ENCODE measurements at places on chromosomes 3 and 15.

GRCh38 chr3:47782446-47783308 lies 984 bp upstream of the SMARCC1 start:
- no peak for DNase-seq

GRCh38 chr15:84973492-84974460 lies 7.9 kb upstream of the PDE8A start:
- no peak for DNase-seq

DNA sequence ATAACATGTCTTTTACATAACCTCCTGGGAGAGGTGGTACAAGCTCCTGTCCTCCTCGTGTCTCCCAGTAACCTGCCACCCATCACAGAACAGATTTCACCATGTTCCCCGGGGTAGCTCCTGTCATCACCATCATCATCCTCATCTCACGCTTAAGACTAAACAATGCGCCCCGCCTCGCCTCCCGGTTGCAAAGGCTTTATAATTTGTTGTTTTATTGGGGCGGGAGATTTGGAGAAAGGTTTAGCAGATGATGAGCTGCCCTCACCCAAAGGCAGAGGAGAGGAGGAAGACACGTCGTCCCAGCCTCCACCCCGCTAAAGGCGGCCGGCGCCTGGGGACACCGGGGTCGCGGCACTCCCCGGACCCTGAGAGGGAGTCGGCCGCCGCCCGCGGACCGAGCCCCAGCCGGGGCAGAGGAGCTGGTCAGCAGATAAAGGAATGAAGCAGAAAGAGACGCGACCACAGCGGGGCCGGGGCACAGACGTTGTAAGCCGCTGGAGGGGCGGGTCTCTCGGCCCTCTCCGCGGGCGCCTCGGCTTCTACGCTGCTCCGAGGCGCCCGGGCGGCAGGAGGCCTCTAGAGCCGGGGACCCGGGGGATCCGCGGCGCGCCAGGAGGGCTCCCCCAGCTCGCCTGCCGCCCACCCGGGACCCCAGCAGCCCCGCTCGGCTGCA lies 589 bp downstream of the HERC1 start:
- no peak for DNase-seq

- no peak for DNase-seq
Measured at GRCh38 chr3:14616606-14617507, 34.7 kb upstream of the CCDC174 start.

GRCh38 chr15:90763366-90764099 lies 46.4 kb downstream of the BLM start:
- DNase-seq = no peak
